ENCODE measurements at places on chromosomes 6 and 20.

DNA sequence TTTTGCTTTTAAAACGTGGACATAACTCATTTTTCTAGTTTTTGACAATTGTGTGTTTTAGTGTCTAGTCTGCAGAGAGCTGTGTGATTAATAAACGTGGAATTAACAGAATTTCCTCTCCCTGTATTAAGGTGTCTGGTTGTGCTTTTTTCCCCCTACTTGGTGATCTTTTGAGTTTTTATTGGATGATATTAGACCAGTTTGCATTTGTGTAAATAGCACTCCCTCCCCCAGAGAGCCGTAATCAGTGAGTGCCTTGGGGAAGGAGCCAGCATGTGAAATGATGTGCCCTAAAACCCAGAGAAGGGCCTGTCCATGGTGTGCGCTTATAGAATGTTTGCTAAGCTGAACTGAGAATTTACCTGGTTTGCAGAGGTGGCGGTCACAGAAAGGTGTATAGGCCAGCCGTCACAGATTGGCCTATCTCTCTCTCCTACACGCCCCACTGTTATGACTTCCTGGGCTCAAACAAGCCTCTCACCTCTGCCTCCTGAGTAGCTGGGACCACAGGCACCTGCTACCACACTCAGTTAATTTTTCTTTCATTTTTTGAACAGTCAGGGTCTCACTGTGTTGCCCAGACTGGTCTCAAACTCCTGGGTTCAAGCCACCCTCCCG is 42.4 kb downstream of the ALDH5A1 start:
- no peak for DNase-seq

DNA sequence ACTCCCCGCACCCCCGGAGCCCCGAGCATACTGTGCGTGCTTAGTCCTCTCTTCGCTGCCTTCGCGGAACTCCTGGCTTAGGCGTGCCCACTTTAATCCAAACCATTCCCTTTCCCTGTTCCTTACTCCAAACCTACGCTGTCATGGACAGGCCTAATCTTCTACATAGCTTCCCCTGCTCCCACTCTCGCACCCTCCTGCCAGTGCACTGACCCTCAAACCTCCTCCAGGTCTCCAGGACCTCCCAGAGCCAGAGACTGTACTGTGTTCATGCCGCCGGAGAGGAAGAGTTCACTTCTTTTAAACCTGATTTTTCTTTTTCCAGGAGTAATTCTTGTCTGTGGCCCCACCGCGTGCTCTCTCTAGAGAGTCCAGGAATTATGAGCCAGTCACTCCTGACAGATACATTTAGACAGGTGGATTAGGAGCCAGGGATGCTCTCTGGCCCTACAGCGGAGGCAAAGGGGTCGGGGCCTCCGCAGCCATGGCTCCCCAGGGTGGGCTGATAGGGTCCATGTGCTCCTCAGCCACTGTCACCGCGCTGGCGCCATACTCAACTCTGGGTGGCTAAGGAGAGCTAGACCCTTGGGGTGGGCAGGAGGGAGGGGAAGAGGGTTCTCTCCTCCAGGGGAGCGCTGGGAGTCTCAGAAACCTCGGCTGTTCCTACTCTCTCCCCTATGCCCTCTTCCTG is 1.6 kb upstream of the PAX1 start:
- DNase-seq, result no peak

DNA sequence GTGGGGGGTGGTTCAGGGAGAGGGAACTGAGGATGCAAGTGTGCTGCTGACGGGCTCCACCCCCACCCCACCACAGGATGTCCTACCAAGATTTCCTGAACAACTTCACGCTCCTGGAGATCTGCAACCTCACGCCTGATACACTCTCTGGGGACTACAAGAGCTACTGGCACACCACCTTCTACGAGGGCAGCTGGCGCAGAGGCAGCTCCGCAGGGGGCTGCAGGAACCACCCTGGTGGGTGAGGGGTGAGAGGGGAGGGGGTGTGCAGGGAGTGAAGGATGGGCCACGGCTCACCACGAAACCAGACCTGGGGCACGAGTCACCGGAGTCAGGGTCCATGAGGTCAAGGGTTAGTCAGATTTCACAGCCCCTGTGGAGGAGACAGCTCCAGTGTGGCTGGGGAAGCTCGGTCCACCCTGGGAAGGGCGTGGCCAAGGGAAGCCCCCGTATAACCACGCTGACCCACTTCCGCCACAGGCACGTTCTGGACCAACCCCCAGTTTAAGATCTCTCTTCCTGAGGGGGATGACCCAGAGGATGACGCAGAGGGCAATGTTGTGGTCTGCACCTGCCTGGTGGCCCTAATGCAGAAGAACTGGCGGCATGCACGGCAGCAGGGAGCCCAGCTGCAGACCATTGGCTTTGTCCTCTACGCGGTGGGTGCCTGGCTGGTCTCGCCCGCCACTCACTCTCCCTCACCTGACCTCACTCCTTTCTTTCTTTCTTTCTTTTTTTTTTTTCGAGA is 18.3 kb downstream of the CAPN11 start:
- no peak for DNase-seq

DNA sequence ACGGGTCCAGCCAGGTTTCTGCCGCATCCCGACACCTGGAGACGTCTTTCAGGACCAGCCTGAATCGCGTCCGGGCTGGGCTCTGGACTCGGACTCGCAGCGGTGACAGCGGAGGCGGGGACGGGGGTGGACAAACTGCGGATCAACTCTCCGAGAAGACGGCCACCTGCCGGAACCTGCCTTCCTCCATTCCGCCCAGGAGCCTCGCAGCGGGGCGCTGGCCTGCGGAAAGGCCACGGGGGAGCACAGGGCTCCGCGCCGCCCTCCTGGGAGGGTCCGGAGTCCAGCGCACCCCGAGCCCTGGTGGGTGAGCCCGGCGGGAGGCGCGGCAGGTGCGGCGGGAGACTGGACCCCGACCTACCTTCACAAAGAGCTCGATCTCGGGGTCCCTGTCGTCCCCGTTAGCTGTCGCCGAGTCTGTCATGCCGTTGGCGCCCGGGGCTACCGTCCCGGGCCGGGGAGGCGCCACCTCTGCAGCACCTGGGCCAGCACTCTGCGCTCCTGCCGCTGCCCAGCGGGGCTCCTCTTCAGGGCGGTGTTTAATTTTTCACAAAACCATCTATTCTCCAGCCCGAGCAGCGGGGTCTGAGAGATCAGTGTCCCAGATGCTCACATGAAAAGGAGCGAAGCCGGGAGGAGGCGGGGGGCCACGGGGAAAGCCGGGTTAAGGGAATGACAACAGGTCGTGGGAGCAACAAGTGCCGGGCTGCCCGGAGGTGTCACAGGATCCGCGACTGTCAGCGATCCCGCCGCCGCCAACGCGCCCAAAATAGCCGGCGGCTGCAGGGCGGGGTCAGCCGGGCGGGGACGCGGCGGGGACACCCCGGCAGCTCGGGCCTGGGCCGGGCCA is at the start of gene CLIC5:
Gene CLIC5 (minus strand): TSS at position 742 of the 850 bp plus-strand sequence. CDS start 318 bp downstream, at position 424.
- no peak for DNase-seq

- DNase-seq, result no peak
Measured at GRCh38 chr6:41247882-41248705, 19.9 kb downstream of the TREML4 start.

- DNase-seq, result no peak
Measured at GRCh38 chr6:65896140-65896539, 189.1 kb upstream of the EYS start.

DNA sequence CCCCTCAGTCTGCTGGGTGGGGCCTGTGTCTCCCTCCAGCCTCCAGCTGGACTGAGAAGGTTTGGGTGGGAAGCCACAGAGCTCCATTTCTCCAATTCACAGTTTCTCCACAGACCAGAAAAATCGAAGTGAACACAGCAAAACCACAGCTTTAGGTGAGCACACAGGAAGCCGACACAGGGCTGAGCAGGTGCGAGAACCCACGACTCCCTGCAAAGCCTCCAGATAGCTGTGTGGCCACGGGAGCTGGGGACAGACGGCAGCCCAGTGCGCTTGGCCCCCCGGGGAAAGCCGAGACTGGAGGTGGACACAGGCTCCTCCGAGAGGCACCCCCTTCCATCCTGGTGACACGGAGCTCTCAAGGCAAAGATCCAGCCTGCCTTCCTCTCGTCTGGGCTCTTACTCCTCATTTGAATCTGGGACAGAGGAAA is 29.0 kb upstream of the MPC1 start:
- no peak for DNase-seq

Measured in activated CD4-positive, alpha-beta T cell treated with anti-CD3 and anti-CD28 coated beads for 24 hours (primary cell).